ENCODE measurements at places on chromosomes 11 and 22. TPM values are rescaled to one million over a fixed set of nuclear protein-coding genes. Genes with fewer than 3 reads are reported as not detected.

CHRM1 gene
- 0.05 TPM for polyA plus RNA-seq

IRAG1 gene
- 3.1 TPM for polyA plus RNA-seq

MYOD1 gene
- 0.43 TPM for polyA plus RNA-seq

ZPR1 gene
- 21.3 TPM for polyA plus RNA-seq

TMEM132A gene
- 5.7 TPM for polyA plus RNA-seq

SLC22A9 gene
- polyA plus RNA-seq, result 0.02 TPM

PATE4 gene
- polyA plus RNA-seq, result 0.11 TPM

CLCF1 gene
- polyA plus RNA-seq, result 2.0 TPM

PLAAT5 gene
- 0.11 TPM for polyA plus RNA-seq

IRF7 gene
- polyA plus RNA-seq, result 102 TPM

NLRP10 gene
- polyA plus RNA-seq, result 0.21 TPM

NOX4 gene
- 6.8 TPM for polyA plus RNA-seq

C11orf91 gene
- polyA plus RNA-seq, result 0.14 TPM

POTEH gene
- 0.02 TPM for polyA plus RNA-seq

PIWIL4 gene
- 10.9 TPM for polyA plus RNA-seq

SLC7A4 gene
- polyA plus RNA-seq, result 0.37 TPM

DNA sequence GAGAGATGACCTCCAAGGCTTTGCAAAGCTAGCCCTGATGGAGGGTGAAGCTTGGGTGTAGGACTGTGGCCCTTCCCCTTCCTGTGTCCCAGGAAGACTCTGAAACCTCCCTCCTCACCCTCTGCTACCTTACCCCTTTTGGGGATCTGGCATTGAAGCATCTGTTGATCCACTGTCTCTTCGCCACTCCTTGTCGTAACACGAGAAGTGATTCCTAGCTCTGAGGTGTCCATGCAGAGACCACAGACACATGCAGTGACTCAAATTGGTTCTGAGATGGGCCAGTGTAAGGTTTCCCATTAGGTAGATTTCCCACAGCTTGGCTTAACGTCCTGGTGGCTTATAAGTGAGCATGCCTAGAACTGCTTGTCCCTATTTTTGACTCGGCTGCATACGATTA lies 101.4 kb downstream of the ZBTB16 start:
- DNase-seq, result no peak

DNA sequence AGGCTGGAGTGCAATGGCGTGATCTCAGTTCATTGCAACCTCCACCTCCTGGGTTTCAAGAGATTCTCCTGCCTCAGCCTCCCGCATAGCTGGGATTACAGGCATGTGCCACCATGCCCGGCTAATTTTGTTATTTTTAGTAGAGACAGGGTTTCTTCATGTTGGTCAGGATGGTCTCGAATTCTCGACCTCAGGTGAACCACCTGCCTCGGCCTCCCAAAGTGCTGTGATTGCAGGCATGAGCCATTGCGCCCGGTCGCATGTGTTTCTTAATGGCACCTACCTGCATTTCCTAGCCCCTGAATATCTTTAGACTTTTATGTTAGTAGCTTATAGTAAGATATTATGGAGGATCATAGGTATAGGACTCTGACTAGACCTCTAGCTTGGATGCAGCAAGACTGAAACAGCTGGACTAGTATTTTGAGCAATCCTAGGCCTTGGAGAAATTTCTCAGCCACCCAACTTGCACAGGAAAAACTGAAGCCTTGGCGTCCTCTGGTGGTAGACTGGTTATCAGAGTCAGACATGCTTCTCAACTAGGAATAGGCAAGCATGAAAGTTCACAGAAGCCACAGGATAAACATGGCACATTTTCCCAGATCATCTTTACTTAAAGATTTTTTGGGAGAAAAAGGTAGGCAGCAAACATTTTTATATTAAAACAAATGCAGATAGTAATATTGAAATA lies 22.7 kb upstream of the C1QTNF4 start:
- peak; percentile 53 for DNase-seq

- DNase-seq, result no peak
These were observed 504 bp upstream of the ZNF215 start for GRCh38 chr11:6925636-6926207.

DNA sequence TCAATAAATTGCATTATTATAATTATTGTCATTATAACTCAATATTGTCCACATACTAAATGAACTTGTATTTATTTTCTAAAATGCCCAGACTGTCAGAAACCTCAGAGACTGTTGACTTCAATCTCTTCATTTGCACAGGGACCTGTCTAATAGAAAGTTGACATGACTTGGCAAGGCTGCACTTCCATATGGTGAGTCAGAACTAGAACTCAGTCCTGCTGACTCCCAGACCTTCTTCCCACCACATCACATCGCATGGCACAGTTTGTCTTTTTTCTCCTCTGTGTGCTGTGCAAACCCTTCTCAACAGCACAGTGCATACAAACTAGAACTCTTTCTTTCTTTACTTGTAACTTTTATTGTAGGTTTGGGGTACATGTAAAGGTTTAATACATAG lies 215.1 kb upstream of the BLID start:
- DNase-seq, result no peak

GRCh38 chr11:34910817-34911216 lies 5.4 kb downstream of the APIP start:
- no peak for DNase-seq

- DNase-seq, result no peak
These were observed 55.5 kb downstream of the FAM83F start for GRCh38 chr22:40050258-40050657.

DNA sequence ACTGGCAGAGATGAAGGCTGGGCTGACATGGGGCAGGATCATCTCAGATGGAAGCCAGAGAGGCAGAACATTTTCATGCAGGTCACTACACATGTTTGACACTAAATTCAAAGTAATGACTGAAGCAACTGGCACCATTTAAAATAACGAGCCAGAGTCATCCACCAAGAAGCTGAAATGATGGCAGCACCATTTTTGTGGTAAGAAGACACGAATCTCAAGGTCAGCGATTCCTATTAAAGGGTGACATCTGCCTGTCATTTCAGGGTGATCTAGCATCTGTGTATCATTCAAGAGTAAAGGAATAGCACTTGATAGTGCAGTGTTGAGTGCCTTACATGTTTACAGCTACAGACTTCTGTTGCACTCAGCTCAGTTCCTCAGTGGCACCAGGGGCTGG lies 113.4 kb upstream of the C11orf87 start:
- DNase-seq, result no peak

DNA sequence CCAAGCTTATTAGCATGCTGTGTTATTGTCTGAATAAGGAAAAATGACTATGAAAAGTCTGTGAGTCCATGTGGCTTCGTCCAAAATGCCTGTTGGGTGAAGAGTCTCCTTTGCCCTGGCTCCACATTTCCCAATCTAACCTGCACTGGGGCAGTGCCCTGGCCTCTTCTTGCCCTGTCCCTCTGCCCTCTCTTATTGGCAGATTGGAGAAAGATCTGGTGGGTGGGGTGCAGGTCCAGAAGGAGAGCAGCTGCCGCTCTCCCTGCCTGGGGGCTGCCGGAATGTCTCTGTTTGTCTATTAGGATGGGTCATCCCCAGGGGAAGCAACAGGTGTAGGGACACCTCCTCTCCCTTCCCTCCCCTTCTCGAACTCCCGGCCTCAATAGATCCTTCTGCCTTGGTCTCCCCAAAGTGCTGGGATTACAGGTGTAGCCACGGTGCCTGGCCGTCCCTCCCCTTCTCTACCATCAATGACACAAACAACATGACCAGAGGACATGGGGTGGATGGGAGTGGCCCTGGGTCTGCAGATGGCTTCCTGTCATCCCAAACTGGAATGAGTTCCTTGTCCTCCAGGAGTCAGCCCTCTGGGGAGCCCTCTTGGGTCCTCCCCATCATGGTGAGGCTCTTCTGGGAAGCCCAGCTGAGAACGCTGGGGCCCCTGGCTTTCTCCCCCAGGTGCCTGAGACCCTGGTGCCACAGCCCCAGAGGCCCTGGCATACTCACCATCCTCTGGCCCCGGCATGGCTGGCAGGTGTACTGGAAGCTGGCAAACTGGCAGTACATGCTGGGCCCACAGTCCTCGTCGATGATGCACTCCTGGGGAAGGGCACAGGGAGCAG lies 40.5 kb downstream of the DKK3 start:
- DNase-seq, result no peak

GRCh38 chr11:115256397-115257197 lies 247.6 kb downstream of the CADM1 start:
- DNase-seq, result no peak

- DNase-seq, result peak; percentile 98
These were observed at the start of gene XNDC1N for GRCh38 chr11:71927820-71928736. Gene XNDC1N, minus strand, starts transcription at chr11:71928594. Its CDS starts 5,241 bp downstream, at chr11:71923353.

GRCh38 chr11:2777871-2778629 lies 78.3 kb upstream of the KCNQ1OT1 start:
- no peak for DNase-seq

- no peak for DNase-seq
These were observed 116.1 kb downstream of the ATXN10 start for GRCh38 chr22:45787759-45788158.

- no peak for DNase-seq
These were observed 293.2 kb downstream of the ETS1 start for GRCh38 chr11:128294001-128294670.

GRCh38 chr11:37572491-37573171 lies 974.6 kb upstream of the RAG2 start:
- DNase-seq, result no peak

DNA sequence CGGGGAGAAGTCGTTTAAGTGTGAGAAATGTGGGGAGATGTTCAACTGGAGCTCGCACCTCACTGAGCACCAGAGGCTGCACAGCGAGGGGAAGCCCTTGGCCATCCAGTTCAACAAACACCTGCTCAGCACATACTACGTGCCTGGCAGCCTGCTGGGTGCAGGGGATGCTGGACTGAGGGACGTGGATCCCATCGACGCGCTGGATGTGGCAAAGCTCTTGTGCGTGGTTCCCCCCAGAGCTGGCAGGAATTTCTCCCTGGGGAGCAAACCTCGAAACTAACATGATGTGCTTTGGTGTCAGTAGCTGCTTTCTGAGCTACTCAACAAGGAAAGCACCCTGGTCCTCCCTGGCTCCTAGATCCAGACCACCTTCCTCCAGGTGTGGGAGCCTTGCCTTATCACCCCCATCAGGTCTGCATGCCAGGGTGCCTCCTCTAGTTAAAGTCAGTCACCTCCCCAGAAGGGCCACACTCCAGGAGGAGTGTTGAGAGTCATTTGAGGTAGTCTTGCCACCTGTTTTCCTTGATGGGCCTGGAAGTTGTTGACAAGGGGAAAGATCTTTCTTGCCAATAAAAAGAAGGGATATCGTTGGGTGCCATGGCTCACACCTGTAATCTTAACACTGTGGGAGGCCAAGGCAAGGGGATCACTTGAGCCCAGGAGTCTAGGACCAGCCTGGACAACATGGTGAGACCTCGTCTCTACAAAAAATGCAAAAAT lies 12.9 kb downstream of the ZNF74 start:
- no peak for DNase-seq

GRCh38 chr22:20390394-20390907 lies 3.5 kb upstream of the ZNF74 start:
- DNase-seq, result no peak

DNA sequence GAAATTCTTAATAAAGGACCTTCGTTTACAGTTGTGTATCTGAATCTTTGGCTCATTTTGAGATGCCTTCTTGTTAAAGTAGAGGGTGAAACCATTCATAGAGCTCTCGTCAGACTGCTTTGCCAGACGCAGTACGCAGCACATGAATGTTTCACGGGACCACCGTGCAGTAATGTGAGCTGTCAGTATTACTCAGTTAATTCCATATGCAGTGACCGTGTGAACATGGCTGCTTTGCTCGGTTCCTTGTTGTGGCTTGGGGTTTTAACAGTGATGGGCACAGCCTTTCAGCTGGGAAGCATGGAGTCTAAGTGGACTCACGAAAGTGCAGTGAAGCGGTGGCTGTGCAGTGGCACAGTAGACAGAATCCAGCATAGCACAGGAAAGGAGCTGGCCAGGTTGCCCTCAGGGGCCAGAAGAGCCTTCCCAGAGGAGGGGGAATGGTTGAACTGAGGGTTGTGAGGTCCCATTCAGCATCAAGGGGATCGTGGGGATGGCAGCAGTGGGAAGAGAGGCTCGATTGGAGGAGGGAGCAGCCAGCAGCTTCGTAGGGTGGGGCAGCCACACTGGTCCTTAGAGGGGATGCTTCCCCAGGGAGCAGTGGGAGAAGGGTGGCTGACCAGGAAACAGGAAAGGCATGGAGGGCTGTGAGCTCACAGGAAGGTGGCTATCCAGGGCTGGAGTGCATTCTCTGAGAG lies 31.4 kb downstream of the PPFIA1 start:
- no peak for DNase-seq

DNA sequence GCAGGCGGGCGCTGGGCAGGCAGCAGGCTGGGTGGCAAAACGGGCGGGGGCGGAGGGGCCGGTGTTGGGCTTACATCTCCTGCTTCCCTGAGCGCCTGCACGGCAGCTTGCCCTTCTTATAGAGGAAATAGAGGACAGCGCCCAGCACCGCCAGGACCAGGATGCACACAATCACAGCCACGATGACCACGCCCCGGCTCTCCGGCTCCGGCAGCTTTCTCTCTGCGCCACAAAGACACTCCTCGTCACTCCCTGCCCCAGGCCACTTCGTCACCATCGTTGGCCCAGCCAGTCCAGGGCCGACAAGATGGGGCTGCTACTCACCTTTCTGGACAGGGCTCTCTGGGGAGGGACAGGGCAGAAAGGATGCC lies 6.3 kb downstream of the MCAM start:
- no peak for DNase-seq

GRCh38 chr11:122115524-122116379 lies at the start of gene BLID:
Gene BLID, minus strand, starts transcription at chr11:122116215. Its CDS starts 293 bp downstream, at chr11:122115922.
- DNase-seq, result no peak

DNA sequence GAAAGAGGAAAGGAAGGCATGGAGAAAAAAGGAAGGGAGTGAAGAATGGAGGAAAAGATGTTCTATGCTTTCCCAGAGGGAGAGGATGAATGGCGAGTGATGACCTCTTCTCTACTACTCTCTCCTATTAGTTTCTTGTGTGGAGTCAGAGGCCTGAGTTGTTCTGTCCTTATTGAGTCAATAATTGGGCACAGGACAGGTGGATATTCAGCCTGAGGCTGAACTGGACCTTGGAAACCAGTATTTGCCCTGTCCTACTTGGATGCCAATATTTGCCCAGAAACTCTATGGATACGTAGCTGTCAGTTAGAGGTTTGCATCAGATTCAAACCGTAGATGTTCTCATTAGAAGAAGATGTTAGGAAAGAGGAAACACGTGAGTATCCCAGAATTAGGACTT lies 17.6 kb upstream of the SWAP70 start:
- DNase-seq, result no peak
